ENCODE measurements at places on chromosomes 16 and 17.

- DNase-seq: no peak
These were observed 90.4 kb downstream of the SSH2 start for GRCh38 chr17:29839656-29840055.

GRCh38 chr16:80824623-80825364 is 20.4 kb upstream of the CDYL2 start:
- DNase-seq: no peak

- no peak for DNase-seq
These were observed 67.9 kb upstream of the HAS3 start for GRCh38 chr16:69037373-69038160.

GRCh38 chr17:80104956-80105375 is 3.6 kb downstream of the GAA start:
- no peak for DNase-seq

- no peak for DNase-seq
These were observed 267.9 kb downstream of the CPPED1 start for GRCh38 chr16:12535535-12536411.
